ENCODE measurements at places on chromosomes 4 and X.

- no peak for DNase-seq
Measured at GRCh38 chr4:158808399-158808798, 39.6 kb downstream of the FNIP2 start.

- DNase-seq: no peak
Measured at GRCh38 chr4:156547891-156548290, 423.7 kb downstream of the PDGFC start.

GRCh38 chr4:101190751-101191150, 156.6 kb downstream of the PPP3CA start:
- DNase-seq: no peak

- DNase-seq: peak; percentile 34
Measured at GRCh38 chrX:136658151-136658550, 10.2 kb downstream of the CD40LG start.

DNA sequence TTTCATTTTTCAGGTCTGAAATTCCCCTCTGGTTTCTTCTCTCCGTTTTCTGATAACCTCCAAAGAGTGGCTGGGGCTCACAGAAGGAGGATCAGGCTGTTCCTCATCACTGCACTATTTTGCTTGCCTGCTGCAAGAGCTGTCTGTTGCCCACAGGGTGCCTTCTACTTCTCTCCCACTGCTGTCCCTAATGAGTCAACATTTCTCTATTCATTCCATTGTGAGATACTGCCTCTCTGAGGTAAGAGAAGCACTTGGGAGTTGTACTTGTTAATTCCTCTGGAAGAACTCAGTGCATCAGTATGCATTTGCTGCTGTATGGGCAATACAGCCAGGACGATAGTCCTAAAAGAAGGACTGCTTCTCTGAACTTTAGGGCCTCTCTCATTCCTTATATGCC, 34.8 kb downstream of the CT47B1 start:
- no peak for DNase-seq

GRCh38 chr4:53647547-53647946, 56.3 kb upstream of the LNX1 start:
- DNase-seq: no peak

- no peak for DNase-seq
Measured at GRCh38 chr4:23818097-23818885, 71.6 kb downstream of the PPARGC1A start.

DNA sequence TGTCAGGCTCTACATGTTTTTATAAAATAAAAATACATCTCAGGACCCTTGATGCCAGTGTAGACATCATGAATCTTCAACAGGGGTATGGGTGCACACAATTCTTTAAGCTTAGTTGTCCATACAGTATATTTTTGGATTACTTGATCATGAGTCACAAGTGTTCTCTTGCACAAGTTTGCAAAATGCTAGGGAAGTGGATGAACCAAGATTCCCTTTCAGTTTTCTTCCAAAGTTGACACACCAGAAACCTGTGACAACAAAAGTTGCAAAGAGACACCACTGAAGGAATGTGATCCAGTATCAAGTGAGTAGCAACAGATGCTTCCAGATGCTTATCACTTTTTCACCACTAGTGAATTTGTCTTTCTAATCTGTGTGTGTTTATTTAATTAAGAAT, 1021.2 kb downstream of the PCDH7 start:
- DNase-seq: no peak

GRCh38 chr4:25913056-25913850, 767 bp upstream of the SMIM20 start:
- peak; percentile 45 for DNase-seq

GRCh38 chr4:11312389-11312788, 116.3 kb downstream of the HS3ST1 start:
- DNase-seq: no peak

- no peak for DNase-seq
Measured at GRCh38 chrX:135944486-135944885, 29.3 kb downstream of the MMGT1 start.

DNA sequence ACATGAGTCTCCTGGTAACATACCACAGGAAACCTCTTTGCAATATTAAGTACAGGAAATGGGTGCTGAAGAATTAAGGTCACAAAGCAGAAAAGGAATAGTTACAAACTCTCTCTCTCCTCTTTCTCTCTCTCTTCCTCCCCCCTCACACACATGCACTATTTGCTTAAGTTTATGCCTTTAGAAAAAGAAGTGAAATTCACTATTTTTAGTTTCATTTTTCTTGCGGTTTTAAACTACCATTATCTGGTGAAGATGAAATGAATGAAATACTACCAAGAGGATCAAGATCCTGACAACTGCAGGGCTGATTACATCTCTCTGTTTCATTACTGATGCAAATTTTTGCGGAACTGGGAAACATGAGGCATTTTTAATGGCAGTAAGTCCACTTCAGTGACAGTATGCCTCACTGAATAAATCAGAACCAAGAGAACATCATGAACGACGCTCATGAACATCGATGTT, 64.3 kb upstream of the FTHL17 start:
- DNase-seq: no peak

DNA sequence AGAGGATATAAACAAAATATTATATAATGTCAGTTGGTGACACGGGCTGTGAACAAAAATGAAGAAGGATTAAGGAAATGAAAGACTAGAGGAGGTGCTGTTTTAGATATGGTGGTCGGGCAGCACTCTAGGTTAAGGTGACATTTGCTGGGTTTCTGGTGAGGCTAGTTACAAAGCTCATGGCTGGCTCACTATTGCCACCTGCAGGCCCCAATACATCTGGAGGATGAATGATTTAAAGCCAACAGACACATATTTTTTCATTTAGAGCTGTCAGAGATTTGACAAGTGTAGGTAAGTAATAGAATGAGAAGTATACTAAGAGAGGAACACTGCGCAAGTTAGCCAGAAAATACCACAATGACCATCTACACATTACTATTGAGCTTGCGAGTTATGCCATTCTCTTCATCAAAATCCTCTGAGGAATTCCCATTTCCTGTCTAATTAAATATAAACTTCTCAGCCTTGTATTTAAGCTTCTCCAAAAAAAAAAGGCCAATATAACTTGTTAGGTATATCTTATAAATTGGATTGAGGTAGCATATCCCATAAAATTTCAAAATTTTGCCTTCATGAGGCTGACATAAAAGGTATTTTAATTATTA, 6.4 kb upstream of the FGG start:
- DNase-seq: peak; percentile 77

DNA sequence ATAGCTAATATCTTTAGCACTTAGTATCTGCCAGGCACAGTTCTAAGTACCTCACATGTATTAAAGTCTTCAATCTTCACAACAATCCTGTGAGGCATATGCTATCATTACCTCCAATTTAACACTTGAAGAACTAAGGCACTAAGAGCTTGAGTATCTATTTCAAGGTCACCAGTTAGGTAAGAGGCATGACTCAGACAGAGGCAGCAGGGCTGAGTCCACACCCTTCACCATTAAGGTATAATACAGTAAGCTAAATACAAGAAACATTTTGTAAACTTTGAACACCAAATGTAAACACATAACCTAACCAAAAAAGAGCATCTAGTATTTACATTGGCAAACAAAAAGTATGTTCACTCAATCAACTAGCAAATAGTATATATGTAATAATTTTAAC, 1410.9 kb downstream of the PCDH18 start:
- no peak for DNase-seq

GRCh38 chrX:136600059-136600458, 47.9 kb upstream of the CD40LG start:
- no peak for DNase-seq

GRCh38 chr4:102501447-102501696, 213 bp downstream of the NFKB1 start:
- DNase-seq: no peak

DNA sequence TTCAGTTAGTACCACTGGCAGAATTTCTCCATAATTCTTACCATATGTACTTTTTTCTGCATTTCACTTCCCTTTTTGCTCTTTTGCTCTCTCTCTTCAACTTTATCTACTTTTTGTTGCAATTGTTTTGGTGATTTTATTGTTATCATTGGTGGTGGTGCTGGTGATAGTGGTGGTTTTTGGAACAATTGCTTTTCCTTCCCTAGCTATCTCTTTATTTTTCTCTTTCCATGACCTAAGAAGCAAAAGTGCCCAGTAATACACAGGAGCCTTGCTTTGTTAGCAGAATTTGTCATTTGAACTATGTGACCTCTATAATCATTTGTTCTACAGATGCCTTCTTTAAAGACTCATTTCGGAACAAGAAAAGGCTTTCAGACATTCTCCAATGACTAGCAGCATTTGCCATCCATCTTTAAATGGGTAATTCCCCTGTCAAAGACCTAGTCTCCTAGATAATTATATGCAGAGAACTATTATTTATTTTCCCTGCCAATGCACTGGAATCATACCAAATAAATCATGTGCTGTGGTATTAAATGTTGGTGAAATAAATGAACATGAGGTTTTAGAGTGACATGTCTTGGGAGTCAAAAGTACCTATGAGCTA, 154.5 kb downstream of the GASK1B start:
- DNase-seq: no peak

DNA sequence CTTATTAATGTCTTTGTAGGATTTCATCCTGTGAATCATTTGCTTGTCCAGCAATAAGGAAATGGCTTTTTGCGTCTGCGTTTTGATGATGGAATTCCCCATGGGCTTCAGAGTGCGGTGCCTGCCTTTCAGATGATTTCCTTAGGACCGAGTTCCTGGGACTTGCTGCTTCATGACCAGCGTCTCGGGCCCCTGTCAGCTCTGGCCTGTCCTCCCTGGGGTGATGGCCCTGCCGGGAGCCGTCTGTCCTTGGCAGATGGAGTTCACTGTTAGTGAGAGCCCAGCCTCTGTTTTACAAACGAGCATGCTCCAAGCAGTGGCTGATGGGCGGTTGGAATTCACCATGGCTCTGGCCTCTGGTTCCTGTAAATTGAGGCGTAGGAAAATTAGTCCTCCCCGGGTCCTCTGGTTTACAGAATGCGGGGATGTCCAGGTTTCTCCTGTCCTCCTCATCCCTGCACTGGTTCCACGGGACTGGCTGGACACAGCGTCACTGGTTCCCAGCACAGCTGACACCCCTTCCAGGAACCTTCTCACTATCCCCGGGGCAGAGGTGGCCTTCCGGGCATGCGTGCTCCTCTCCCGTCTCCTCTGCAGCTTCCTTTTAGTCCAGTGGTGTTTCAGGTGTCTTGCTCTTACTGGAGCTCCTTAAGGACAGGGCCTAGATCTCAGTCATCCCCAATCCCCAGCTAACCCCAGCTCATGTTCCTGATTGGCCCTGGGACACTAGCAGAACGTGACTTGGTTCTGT, 34.9 kb downstream of the TBC1D14 start:
- DNase-seq: no peak

DNA sequence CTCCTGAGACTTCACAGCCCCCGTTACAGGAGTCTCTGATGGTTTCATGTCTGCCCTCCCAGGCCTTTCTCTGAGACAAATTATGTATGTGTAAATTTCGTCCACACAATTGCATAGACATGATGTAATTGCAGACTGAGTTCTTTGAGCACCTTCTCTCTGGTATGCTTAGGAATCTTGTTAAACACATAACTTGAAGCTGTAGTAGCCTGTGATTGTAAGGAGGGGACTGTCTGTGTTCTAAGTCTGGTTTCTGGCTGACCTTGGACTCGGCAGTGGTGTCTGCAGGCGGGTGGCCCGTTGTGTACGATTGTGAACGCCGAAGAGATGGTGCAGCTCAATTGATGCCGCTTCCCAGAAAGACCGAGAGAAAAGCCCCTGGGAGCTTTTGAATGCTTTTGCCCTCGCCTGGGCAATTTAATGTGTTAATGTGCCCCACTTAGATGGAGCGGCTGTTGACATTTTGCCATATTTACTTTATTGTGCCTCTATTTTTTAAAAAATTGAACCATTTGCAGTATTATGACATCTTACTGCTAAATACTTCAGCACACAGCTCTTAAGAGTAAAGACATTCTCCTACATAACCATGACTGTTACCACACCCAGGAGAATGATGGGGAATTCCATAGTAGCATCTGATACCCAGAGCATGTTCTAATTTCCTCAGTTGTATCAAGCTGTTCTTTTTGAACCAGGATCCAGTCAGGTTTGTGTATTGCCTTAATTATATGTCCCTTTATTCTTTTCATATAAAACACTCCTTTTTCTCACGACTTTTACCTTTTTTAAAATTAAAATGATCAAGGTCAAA, 58.4 kb upstream of the TADA2B start:
- DNase-seq: no peak

GRCh38 chr4:123941306-123941705, 544.7 kb downstream of the SPRY1 start:
- DNase-seq: no peak

DNA sequence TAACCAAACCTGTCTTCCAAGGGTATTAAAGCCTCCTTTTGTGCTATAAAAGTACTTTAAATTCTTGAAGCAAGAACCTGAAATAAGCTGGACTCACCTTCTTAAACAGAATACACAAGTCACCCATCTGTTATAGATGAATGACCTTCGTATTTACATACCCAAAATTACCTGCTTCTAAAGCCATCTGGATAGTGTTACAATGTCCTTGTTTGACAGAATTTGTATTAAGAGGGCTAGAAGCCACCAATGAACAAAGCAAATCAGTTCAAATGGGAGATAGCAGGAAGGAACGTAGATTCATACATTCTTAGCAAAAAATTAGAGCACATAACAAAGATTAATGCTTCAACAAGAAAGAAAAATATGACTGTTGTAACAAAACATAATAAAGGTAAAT, 33.7 kb upstream of the CCSER1 start:
- DNase-seq: no peak

DNA sequence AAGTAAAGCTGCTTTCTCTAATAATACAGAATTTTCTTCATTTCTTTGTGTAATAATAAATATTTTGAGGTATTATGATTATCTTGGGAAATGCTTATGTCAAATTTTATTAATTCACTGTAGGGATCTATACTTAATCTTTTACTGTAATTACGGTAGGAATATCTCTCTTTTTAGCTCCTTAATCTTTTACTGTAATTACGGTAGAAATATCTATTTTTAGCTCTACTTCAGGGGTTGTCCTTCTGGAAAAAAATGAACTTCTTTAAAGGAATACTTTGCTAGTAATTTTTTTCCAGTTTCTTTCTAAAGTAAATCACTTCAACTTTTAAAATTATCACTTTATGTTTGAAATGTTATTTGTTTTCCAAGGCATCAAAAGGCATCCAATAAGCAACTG, 2229.4 kb upstream of the AGA start:
- no peak for DNase-seq

GRCh38 chrX:55663584-55663983, 40.4 kb downstream of the FOXR2 start:
- no peak for DNase-seq

GRCh38 chrX:14079891-14080430, 50.3 kb upstream of the GEMIN8 start:
- no peak for DNase-seq

DNA sequence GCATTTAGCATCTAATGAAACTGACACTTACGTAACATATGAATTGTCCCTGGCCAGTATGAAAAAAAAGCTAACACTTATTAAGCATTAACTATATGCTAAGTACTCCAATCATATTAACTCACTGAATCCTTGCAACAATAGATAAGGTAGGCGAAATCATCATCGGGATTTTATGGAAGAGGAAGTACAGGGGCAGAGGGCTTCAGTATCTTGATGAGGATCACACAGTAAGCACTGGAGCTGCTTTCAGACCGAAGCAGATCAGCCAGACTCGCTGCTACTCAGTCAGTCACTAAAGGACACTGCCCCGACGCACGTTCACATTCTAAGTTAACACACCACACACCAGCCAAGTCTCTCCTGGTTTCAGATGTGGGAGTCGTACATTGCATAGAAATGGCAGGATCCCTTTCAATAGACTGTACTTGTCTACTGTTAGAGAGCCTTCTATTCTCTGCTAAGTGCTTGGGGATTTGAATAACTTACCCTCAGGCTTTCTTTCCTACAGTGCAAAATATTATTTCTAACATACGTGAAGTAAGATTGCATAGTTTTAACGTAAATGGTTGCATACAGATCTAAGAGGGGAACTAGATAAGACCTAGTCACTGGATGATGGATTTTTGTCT, 540.2 kb upstream of the TENM3 start:
- no peak for DNase-seq

Data from activated naive CD4-positive, alpha-beta T cell treated with anti-CD3 and anti-CD28 coated beads for 36 hours (primary cell).